T-cell (primary cell): ENCODE measurements at places on chromosomes 7 and 10.

DNA sequence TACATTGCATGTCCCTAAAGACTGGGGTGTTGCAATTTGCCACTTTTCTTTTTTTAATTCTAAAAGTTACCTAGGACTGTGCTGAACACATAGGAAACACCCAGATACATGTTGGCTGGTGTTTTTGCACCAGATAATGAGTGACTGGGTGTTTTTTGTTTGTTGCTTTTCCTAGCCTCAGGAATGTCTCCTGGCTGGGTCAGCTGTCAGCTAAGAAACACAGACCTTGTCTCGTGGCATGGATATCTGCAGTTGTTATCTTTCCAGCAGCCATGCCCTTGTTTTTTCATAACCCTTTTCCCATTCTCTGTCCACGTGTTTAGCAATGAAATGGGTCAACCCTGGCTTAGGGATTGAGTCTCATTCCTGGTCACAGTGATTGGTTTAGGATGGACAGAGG, 433.9 kb upstream of the ZMIZ1 start:
- DNase-seq: no peak

- DNase-seq: no peak
Observed at GRCh38 chr7:147909431-147910148, 681.0 kb upstream of the C7orf33 start.

DNA sequence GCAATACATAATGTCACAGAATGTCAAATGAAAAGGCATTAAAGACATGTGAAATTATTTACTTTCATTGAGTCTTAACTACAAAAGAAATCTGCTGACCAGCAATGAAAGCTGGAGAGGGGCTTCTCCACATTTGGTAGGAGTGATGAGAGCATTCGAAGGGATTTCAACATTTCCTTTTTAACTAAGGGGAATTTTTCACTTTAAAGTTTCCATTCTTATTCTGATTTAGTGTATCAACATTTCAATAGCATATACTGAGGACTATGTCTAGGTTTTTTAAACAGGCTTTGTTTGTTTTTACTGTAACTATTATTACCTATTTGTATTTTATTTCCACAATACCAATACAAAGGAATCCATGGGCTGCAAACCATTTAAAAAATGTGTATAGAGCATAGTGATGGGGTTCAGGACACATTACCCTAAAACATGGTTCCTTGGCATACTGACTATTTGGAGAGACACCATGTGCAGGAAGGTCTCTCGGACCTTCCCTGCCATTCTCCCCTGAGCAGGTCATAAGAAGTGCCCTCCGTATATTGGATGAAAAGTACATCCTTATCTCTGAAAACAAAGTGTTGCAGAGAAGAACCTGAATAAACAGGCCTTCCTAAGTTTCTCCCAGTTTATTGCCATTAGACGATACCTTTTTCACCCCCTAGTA, 278.7 kb downstream of the DOCK4 start:
- no peak for DNase-seq

DNA sequence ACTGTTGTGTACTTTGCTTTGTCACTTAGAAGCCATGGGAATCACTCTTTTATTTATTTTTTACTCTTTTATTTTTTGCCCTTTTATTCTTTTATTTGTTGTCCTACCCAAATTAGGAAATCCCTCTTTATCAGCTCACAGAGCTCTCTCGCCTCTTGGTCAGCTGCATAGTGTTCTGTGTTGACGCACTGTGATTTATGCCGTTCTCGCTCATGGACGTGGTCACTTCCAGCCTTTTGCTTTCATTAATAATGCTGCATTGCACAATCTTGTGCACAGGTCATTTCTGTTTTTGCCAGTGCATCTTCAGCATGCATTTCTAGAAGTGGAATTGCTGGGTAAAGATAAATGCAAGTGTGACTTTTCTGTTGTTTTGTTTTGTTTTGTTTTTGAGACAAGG, 42.3 kb downstream of the FBH1 start:
- DNase-seq: no peak

- DNase-seq: no peak
Observed at GRCh38 chr10:35493196-35494118, 111.7 kb upstream of the GJD4 start.

DNA sequence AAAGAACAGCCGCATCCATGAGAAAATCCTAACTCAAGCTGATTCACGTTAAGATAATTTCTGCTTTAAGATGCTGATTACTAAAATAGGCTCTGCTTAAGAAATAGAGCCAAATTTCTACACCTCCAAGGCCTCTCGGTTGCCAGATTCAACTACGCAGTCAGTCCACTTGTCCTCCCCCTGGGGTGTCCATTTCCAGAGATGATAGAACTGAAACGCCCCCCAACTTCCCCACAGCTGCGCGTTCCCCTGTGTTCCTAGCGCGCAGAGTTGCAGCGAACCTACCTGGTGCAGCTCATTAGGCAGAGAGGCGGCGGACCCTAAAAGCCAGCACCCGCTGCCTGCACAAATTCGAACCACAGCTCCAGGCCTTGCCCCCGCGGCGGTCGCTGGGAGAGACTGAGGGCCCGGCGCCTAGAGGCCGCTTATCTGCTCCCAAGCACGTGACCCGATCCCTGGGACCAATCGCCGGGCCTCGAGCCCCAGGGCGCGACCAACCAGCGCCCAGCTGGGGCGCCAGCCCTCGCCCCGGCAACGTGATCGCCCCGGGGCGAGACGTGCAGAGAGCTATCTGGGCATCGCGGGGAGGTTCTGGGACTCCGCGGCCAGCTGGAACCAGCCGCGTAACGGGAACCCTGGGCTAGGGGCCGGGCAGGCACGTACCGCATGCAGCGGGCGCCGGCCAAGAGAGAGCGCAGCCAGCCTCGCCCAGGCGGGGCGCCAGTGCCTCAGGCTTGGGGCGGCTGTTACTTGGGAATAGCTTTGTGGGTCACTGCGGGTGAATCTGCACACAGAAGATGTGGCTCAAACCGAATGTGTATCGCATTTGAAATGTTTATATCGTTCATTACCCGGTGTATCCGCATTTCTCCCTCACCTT, at the start of gene PPP1R3C:
Gene PPP1R3C (minus strand): TSS at position 401 of the 880 bp plus-strand sequence. CDS start 102 bp downstream, at position 299.
- peak; percentile 13 for DNase-seq

GRCh38 chr7:4074994-4075393, 607.1 kb upstream of the FOXK1 start:
- no peak for DNase-seq
